Fibroblast of skin of abdomen (primary cell): ENCODE measurements at places on chromosomes 6 and 20.

GRCh38 chr6:128233531-128233930, 286.9 kb downstream of the PTPRK start:
- no peak for DNase-seq

DNA sequence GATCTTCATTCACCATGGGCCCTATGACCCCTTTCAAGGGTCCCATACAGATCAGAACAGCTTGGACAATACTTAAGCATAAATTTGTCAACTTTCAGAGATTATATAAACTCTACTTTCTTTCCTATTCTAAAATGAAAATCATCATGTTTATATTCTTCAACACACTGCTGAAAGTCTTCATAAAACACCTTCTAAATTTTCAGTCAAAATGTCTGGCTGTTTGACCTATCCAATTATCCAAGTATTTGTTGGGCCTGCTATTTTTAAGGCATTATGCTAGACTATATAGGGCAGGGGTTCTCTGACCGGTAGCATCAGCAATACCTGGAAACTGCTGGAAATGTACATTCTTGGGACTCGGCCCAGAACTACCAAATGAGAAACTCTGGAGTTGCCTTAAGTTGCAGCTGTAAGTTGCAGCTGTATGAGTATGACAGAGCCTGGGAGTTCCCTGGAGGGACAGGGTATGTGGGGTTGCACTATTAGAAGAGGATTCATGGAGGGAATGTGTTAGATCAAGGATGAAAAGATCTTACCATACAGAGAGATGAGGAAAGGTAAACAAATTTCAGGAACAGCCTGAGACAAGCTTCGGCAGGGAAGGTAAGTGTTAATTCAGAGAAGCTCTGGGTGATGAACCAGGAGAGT, 293.0 kb downstream of the ADGB start:
- peak; percentile 48 for DNase-seq

DNA sequence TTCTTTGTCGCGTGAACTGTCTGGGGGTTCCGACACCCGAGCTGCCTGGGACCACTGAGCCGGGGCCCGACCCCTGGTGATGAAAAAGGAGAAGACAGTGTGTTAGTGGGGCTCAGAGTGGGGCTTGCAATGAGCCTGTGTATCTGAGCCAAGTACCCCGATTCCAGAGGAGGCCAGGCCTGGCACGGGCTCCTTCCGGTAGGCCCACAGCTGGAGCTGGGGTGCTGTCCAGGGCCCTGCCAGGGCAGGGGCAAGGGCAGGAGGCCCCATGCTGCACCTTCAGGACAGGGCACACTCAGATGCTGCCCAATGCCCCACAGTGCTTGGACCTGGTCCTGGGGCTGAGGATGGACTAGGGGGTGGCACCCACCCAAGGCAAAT, 89.4 kb downstream of the TAF4 start:
- no peak for DNase-seq

DNA sequence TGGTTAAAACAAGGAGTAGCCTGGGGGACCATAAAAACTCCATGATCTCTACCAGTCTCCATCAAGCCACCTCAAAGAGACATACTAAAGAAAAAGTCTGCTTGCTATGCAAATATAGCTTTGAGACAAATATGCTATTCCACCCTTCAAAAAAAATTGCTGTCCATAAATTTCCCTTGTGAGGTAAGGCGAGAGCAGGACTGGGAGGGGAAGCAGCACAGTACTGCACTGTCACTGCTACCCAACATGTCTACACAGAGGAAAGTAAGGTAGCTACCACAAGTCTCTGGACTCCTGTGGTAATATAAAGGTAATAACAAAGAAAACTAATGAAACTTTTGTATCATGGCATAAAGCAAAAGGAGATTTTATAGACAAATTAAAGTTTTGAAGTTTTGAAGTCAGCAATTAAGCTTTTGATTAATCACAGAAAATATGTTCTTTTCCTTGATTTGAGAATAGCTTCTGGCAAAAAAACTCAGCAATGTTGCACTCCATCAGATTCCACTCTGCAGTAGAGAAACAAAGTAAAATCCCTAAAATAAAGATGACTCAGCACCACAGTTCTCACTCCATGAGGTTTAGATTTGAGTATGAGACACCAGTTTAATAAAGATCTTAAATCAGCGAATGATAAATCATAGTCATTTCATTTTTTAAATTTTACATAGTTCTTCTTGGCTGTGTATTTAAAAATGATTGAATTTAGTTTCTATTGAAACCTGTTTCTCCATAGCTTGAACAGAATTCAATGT, 602.4 kb downstream of the COL12A1 start:
- DNase-seq = peak; percentile 74

DNA sequence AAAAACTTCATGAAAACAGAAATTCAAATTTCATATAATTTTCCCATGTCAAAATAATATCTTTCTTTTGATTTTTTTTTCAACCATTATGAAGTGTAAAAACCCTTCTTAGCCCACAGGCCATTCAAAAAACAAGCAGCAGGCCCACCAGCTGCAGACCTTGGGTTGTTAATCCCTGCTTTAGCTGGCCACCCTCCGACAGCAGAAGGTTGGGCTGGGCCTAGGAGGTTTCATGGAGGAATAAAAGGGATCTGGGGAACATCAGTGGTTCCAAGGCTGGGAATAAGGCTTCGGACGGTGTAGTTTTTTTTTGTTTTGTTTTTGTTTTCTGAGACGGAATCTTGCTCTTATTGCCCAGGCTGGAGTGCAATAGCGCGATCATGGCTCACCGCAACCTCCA, 3.6 kb upstream of the HSP90AB1 start:
- DNase-seq = no peak

- no peak for DNase-seq
These were observed 210.0 kb upstream of the PRDM1 start for GRCh38 chr6:105875974-105876640.

- DNase-seq = no peak
These were observed 18.4 kb downstream of the LAMA4 start for GRCh38 chr6:112235956-112236355.

GRCh38 chr6:163627274-163628062, 212.9 kb downstream of the QKI start:
- DNase-seq = no peak

DNA sequence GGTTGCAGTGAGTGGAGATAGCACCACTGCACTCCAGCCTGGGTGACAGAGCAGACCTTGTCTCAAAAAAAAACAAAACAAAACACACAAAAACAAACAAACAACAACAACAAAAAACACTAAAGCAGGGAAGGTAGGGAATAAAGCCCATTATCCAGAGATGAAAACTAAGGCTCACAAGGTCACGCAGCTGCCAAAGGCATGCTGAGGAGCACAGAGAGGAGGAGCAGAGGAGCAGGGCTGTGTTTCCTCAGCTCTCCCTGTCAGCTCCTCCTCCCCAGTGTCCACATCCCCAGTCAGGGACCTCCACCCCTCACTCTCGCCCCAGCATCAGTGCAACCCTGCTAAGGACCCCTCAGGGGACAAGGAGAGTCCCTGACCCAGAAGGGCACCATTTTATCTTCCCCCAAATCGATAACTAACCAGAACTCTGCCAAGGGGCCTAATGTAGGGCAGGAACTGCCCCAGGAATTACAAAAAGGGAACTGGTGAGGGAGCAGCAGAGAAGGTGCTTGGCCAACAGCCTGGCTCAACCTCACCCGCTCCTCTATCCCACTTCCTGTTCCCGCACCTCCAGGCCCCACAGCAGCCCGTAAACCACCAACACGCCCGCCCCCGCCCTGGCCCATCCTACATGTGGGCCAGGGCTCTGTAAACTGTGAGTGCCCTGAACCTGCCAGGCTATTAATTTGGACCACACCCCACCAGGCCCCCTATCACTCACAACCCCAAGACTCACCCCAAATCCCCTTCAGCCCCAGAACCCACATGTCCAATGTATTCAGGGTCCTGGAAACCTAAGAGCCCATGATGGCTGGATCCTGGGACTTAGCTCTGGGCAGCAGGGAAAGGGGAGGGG, 9.0 kb downstream of the TEAD3 start:
- DNase-seq = peak; percentile 58

GRCh38 chr6:37916675-37917074, 97.1 kb downstream of the ZFAND3 start:
- no peak for DNase-seq

- DNase-seq = no peak
These were observed 3.1 kb upstream of the CAP2 start for GRCh38 chr6:17390276-17390675.

DNA sequence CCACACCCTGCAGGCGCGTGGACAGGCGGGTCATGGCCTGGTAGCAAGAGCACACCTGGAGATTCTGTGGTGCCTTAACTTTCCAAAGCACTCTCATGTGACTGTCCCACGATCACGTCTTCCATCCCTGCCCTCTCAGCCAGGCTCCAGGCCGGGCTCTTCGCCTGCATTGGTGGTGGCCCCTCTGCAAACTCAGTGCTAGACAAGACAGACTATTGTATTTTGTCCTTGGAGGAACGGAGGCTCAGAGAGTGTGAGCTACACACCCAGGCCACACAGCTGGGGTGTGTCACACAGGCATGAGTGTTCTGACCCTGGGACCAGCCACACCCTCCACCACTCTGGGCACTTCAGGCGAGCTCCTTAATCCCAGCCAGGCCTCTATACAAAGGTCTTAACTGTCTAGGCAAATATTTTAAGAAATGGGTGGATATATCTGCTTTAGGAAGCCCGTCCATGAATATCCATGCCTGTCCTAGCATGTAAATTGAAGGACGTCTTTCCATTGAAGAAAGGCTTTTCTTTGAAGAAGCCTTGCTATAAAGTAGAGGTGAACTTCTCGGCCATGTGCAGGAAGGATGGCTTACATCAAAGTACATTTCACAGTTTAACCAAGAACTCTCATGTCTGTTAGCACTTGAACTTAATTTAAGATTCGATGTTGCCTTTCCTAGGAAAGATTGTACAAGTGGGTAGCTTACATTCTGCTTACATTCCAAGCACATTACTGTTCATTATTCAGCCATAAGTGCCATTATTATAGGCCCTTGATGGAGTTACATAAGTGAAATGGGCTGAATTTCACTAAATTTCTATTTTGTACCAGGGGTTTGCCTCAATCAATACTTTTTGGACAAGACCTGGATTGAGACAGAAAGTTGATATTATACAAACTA, 263.9 kb downstream of the DLL1 start:
- peak; percentile 19 for DNase-seq

GRCh38 chr6:148518511-148519156, 176.0 kb downstream of the SASH1 start:
- no peak for DNase-seq

DNA sequence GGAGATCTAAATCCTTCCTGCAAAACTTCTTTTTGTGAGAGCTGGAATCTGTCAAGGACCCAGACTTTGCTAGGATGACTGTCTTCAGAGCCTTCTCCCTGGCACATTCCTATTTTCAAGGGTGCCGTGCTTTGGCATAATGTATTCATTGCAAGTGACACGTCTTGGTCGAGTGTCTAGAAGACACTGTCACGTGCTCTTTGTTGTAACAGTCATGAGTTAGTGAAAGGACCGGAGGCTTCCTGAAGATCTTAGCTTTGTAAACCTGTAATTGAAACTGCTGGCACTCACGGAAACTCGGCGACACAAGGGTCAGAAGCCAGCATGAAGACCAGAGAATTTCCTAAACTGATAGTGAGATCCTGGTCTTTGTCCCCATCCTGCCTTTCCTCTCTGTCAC, 19.7 kb upstream of the TAGAP start:
- DNase-seq = no peak

DNA sequence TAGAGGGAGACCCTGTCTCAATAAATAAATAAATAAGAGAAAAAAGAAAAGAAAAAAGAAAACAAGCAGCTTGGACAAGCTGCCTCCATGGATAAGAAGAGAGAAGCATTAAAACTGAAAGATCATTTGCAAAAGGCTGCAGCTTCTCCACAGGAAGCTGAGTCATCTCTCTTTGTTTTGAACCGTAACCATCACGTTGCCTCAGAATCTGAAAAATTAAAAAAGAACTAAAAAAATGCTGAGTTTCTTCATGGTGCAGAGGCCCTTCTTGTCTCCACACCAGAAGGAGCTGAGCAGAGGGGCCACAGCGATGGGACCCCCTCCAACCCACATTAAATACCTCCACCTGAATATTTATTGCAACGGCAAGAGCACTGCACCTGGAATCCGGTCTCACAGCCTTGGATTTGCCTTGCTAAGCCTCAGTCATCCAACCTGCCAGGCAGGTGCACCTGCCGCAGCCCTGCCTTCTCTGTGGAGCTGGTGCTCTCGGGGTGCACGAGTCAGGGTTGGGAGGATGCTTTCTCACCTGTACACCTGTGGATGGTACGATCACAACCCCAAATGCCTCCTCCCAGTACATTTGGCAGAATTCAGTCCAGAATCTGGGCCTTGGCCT, 28.1 kb downstream of the TOX2 start:
- DNase-seq = peak; percentile 70

- no peak for DNase-seq
These were observed 4.0 kb upstream of the RAB5IF start for GRCh38 chr20:36601540-36601939.
